Globus pallidus (tissue), 1 donor: ENCODE measurements at places on chromosomes 16 and 17.
A peak's percentile ranks its signal among the peaks of the same experiment; 100 is the strongest.

GRCh38 chr16:71722801-71723536 lies 1.5 kb downstream of the PHLPP2 start:
- DNase-seq = no peak

- DNase-seq = no peak
Observed at GRCh38 chr17:2138318-2138717, 83.4 kb downstream of the HIC1 start.

DNA sequence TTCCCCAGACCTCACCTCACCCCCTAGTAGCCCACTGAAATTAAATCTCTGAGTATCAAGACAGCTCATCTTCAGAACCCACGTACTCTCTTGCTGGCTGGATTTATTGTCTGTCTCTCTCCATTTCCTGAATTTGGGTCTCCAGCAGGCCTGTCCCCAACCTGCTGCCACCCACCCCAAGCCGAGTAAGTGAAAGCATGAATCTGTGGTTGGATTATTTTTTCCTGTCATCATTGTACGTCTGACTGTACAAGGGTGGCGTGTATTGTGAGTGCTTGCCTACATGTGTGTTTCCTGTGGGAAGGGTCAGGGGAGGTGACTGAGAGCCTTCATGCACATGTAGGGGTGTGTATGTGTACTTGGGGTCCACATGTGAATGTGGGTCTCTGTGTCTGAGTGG lies 5.4 kb downstream of the TNP2 start:
- no peak for DNase-seq

DNA sequence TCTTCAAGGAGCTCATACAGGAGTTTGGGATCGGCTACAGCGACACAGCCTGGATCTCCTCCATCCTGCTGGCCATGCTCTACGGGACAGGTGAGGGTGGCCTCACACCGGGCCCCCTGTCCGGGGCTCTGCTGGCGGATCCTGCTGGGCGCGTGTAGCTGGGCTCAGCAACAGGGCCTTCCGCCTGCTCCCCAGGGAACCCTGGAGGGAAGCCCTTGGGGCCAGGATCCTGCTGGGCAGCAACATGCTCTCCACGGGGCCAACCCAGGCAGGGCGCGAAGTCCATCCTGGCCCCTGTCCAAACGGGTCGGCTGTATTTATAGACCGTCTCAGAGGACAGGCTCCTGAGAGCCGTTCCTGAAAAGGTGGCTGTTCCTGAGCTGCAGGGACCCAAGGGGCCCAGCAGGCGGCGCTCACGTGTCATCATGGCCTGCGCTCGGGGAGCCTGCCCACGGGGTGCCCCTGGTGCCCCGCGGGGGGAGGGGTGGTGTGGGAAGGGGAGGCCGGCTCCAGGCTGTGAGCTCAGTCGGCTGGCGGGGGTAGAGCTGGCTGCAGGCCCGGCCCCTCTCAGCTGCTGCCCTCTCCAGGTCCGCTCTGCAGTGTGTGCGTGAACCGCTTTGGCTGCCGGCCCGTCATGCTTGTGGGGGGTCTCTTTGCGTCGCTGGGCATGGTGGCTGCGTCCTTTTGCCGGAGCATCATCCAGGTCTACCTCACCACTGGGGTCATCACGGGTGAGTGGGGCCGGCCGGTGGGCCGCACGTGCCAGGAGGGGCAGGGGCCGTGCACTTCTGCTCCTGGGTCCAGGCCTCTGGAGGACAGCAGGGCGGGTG lies 7.5 kb downstream of the SLC16A3 start:
- DNase-seq = peak; percentile 66

DNA sequence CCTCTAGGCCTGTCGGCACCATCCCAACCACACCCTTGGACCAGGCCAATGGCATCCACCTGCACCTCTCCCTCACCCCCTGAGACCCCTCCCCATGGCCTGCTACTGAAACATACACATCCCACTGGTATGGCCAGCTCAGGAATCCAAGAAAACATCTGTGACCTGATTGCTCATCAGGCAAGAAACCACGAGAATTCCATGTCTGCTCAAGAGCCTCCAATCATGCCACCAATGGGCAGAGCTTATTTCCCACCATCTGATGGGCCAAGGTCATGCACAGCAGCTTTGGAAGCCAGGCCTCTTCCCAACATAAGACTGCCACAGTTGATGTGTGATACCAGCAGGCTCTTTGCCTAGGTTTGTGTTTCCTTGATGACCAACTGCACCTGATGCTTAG lies 190.1 kb downstream of the C16orf78 start:
- no peak for DNase-seq

GRCh38 chr17:8467527-8467926 lies 31.8 kb downstream of the NDEL1 start:
- peak; percentile 40 for DNase-seq

- DNase-seq = no peak
Observed at GRCh38 chr17:65547253-65547670, 14.2 kb downstream of the AXIN2 start.

DNA sequence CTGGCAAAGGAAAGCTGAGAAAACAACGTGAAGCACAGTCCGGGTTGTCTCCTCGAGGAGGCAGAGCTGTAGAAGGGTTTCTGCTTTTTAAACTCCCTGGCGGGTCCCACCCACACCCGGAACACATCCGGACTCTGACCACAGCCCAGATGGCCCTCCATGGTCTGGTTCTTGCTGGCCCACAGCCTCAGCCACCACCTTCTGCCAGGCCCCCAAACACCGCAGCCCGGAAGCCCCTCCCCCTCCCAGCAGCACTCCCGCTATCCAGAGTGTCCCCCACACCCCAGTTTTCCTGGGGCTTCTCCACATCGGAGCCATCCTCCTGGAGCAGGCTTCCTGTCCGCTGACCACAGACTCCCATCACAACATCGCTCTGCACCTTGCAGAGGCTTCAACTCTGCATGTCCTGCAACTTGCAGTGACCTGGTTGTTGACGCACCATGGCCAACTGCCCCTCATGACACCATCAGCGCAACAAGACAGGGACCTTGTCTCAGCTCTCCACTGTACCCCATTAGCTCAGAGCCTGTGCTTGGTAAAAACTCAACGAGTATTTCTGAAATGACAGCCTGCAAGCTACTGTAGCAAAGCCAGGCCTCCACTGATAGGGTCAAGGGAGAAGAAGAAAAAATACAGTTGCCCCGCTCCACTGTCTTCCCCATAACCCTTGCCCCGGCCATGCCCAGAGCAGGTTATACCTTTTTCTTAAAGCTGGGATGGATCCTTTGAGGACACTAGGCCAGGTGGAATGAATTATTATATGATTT lies 129.8 kb downstream of the C16orf78 start:
- no peak for DNase-seq

DNA sequence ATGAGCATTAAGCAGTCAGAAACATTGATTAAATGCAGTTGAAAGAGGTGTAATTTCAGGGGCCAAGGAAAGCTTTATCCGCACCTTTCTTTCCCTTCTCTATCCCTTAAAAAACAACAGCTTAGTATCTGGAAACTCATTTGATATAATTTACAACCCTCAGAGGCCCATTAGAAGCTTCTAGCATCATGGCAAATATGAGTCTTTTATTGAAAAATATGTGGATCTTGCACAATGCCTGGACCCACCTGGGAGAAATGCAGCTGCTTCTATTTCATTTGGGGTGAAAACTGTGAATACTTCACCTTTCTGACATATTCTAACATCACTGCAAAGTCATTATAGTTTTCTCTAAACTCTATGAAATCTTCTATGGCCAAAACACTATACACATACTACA lies 492.2 kb upstream of the PSMD7 start:
- DNase-seq = no peak

GRCh38 chr16:88369447-88370008 lies 13.2 kb upstream of the ZNF469 start:
- DNase-seq = no peak

- DNase-seq = no peak
Observed at GRCh38 chr17:77153472-77153871, 12.7 kb downstream of the SEC14L1 start.

GRCh38 chr17:55110521-55110920 lies 142.0 kb downstream of the STXBP4 start:
- no peak for DNase-seq

DNA sequence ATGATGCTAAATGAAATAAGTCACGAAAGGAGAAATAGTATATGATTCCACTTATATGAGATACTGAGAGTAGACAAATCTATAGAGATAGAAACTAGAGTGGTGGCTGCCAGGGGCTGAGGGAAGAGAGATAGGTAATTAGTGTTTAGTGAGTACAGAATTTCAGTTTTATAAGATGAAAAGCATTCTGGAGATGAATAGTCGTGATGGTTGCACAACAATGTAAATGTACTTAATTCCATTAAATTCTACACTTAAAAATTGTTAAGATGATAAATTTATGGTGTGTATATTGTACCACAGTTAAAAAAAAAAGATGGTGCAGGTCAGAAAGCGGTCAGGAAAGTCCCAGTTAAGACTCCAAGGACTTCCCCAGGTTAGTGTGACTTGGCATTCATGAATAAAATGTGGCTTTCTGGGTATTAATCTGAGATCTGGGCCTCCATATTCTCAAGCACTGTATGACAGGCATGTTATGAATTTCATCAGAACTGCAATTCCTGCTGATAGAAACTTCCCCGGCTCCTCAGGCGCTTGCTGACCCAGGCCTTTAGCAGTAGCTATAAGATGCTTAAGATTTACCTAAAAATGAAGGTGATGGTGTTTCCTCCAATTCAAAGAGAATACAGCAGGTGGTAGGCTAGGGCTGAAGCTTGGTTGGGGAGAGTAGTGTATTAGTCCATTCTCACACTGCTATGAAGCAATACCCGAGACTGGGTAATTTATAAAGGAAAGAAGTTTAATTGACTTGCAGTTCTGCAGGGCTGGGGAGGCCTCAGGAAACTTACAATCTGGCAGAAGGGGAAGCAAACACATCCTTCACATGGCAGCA lies 115.3 kb upstream of the SOX9 start:
- DNase-seq = no peak

DNA sequence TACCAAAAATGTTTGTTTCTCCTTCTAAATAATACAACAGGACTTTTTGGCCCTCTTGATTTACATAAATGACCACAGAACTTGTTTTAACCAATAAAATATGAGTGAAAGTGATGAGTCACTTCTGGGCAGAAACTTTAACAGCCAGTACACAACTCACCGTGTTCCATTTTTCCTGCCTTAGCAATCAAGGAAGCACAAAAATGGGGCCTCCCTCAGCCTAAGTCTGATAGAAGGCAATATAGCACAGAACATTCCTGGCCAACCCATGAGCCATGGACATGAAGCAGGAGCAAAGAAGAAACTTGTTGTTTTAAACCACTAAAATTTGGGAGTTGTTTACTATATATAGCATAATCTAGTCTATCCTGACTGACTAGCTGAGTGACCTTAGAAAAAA lies 61.1 kb upstream of the MTMR4 start:
- no peak for DNase-seq

DNA sequence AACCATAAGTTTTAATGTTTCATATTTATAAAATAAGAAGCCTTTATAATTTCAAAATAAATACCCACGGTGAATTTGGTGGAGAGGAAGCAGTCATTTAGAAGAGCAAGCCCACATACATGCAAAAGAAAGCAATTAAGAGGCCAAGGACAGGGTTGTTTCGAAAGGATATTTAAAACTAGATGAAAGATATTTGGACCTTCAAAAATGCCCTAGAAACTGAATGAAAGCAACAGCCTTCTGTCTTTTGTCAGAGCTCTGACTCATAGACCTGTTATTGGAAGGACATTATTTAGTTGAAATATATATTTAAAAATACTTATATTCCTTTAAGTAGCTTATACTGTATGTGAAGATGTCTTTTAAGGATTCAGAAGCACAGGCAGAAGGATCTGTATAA lies 8.6 kb upstream of the METTL9 start:
- DNase-seq = no peak

GRCh38 chr17:74862108-74862901 lies 2.6 kb upstream of the GRIN2C start:
- DNase-seq = peak; percentile 72

DNA sequence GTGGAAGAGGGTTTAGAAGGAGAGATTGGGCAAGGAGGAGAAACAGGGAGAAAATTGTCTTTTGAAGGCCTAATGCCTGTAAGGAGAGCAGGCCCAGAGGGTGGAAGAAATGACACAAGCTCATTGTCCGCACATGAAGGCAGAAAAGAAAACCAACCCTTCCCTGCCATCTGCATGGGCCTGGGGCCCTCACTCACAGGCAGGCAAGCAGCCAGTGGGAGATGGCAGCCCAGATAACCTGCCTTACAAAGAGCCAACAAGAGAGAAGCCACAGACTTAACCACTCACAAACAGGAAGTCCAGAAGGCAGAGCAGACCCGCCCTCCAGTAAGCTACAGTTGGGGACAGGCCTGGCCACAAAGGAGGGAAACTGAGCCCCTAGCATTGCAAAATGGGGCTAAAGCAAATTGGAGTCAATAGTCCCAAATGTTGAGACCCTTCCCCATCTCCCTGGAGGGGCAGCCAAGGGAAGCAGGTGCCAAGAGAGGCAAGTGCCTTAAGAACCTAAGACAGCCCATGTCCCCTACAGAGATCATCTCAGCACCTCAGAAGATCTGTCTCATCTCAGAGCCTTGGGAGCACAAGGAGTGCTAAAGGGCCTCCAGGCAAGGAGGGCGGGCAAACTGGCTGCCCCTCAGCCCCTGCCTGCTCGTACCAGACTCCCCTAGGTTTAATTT lies 7.3 kb upstream of the TSPOAP1 start:
- no peak for DNase-seq

DNA sequence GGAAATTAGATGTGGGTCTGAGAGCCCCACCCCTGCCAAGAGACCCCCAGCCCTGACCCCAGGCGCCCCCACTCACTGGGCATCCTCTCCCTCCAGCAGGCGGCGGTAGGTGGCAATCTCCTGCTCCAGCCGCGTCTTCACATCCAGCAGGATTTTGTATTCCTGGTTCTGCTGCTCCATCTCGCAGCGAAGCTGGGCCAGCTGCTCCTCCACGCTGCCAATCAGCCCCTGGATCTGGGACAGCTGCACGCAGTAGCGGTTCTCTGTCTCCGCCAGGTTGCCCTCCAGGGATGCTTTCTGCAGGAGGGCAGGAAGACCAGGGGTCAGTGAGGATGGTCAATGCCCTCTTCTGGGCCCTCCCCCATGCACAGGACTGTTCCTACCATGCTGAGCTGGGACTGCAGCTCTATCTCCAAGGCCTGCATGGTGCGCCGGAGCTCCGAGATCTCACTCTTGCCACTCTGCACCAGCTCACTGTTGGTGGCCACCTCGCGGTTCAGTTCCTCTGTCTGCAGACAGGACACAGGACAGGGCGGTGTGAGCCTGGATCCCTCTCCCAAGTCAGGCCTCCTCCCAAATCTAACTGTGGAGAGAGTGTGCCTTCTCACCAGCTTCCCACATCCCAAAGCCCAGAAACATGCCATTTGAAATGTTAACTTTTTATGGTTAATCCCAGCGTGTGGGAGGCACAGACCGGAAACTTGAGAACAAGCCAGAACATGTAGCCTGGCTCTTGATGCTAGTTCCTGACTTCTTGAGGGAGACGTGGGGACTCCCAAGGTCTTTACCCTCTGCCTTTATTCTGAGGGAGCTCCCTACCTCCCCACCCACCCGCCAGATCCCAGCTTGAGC lies 3.6 kb downstream of the KRT17 start:
- DNase-seq = no peak

- peak; percentile 83 for DNase-seq
Observed at GRCh38 chr17:77214743-77215142, 74.0 kb downstream of the SEC14L1 start.

DNA sequence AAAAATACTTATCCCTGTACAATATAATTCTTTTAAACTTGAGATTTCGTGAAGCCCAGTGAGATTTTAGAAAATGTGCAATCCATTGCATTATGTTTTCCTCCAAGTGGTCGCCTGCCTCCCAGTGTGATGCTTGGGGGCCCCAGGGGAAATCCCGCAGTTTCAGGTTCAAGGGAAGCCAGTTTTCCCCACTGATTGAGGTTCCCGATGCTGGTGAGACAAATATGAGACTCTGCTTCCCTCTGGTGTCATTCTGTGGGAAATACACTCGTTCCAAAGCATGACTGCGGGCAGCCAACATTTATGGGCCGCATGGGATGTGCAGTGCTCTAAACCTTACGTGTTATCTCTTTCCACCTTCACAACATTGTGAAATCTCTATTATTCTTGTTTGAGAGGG lies 200.8 kb downstream of the PRKCB start:
- DNase-seq = peak; percentile 48
